ENCODE measurements at places on chromosomes 1 and 21. TPM values are rescaled to one million over a fixed set of nuclear protein-coding genes. Genes with fewer than 3 reads are reported as not detected.

Gene OR2L3
- total RNA-seq = not detected

Gene RBP7
- total RNA-seq = not detected

- DNase-seq = peak; percentile 50
Observed at GRCh38 chr1:153422450-153423068, 6.2 kb downstream of the S100A7A start.

- DNase-seq = peak; percentile 53
Observed at GRCh38 chr21:15199414-15200383, 134.9 kb upstream of the NRIP1 start.

DNA sequence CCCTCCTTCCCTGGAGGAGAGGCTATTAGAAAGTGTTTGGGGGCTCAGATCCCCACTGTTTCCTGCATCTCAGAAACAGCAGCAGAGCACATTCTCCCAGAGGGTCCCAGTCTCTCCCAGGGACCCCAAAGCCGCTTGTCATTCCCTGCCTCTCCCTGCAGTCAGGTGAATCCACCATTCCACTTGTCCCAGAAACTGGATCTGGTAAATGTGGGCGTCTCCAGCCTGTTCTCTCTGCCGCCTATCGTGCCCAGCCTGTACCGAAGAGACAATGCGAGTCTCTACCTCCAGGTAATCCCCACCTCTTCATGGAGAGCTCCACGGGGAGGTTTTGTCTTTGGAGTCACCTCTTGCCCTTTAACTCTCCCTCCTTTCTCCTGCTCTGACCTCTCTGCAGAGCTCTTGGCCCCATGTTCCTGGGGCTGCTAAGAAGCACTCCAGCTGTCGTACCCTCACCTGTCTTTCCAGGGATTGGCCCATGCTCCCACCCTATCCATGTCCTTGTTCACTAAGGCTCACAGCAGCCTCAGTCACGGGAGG lies 26.9 kb downstream of the INAVA start:
- no peak for DNase-seq

GRCh38 chr1:53406551-53407235 lies 52.5 kb upstream of the DMRTB1 start:
- DNase-seq = no peak

- DNase-seq = no peak
Observed at GRCh38 chr1:18943914-18944572, 12.4 kb downstream of the IFFO2 start.

DNA sequence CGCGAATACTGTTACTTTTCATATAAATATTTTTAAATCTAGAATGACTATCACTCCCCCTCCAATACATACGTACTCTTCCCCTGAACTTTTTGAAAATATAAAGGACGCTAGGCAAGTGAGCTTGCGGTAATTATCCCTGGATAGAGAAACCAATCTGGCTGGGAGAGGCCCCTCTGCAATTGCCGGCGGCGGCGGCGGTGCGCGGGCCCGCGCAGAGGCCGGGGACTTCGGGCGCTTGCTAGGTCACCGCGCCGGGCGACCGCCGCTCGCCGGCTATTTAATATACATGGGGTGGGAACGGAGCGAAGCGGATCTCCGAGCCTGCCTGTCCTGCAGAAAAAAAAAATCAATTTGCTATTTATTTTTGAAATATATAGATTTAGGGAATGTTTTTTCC lies 416.3 kb upstream of the ESRRG start:
- DNase-seq = no peak

DNA sequence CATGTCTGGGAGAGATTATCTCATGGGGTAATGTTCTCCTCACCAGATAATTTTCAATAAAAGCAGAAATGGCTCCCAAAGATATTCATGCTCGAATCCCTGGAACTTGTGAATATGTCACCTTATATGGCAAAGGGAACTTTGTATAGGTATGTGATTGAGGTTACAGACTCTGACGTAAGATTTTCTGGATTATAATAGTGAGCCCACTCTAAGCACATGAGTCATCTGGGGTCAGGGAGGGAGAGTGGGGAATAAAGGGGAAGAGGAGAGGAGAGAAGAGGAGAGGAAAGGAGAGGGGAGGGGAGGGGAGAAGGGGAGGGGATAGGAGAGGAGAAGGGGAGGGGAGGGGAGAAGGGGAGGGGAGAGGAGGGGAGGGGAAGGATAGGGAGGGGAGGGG lies 1193.9 kb downstream of the PLA2G4A start:
- no peak for DNase-seq

GRCh38 chr1:186865253-186865652 lies 36.5 kb downstream of the PLA2G4A start:
- no peak for DNase-seq

DNA sequence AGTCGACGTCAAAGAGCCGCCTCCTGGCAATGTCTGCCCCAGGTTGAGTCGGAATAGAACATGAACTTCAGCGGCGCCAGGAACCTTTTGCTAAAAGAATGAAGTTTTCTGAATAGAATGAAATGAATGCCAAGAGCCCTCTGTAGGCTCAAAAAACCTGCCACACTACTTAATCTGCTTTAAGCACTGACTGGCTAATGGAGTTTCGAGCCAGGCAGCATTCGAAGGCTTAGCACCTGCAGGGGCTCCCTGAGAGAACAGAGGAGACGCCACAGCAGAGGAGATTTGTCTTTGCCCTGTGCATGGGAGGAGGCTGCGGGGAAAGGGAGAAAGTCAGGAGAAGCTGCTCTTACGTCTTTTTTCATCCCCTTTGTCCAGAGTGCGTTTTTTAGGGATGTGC lies 641.7 kb downstream of the AJAP1 start:
- no peak for DNase-seq

- no peak for DNase-seq
Observed at GRCh38 chr1:204730826-204731459, 45.4 kb upstream of the LRRN2 start.

GRCh38 chr1:99315305-99315704 lies 51.0 kb downstream of the PLPPR4 start:
- DNase-seq = peak; percentile 13

Measured in LHCN-M2 (cell line).